Effector memory CD4-positive, alpha-beta T cell (primary cell): ENCODE measurements at places on chromosomes 11 and 22.

DNA sequence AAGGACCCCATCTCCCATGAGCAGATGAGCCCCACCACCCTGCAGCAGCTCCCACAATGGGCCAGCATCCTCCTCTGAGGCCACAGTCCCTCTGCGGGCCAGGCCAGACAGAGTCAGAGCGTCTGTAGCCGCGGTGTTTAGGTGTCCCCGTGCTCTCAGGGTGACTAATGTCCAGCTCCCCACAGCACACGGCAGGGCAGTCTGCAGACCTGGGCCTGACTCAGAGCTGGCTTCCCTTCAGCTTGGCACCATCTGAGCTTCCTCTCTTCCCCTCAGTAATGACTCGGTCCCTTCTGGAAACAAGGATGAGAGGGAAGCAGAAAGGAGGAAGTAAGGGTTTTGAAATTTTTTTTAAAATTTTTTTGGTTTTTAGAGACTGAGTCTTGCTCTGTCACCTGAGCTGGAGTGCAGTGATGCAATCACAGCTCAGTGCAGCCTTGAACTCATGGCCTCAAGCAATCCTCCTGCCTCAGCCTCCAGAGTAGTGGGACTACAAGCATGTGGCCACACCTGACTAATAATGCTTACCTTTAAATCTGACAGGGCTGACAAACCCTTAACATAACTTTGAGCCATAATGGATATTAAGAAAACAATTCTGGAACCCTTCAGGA is 28.5 kb downstream of the LRRC74B start:
- no peaks in the 10 kb centered on the region for H3K36me3 ChIP-seq
- no peak overlapping the region for H3K27ac ChIP-seq
- DNase-seq = no peak
- no peaks in the 10 kb centered on the region for H3K27me3 ChIP-seq

DNA sequence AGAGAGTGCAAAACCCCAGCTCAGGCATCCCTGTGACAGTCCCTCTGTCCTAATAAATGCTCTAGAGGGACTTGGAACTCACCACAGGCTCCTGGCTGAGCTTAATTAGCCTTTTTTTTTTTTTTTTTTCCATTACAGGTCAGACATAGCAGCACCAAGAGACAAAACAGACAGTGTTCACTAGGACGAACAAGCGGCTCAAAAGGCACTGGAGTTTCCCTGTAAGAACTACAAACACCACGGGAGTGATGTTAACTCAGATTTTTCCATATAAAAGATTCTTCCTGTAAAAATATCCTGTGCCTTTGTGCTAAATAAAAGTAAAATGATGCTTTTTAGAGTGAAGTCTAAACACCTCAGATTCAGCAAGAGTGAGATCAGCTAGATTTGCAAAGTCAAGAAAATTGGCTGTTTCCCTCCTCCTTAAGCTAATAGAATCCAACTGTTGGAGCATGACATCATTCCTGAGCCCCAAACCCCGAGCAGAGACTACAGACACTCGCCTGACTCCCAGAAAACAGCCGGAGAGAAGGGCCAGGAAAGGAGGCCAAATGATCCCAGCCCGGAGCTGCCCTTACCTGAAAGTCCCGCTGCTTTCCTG is 101.0 kb upstream of the AKIP1 start:
- no peaks in the 10 kb centered on the region for H3K36me3 ChIP-seq
- no peak for DNase-seq
- no peaks in the 10 kb centered on the region for H3K27me3 ChIP-seq
- no peak overlapping the region for H3K27ac ChIP-seq
- H3K4me3 ChIP-seq = no peak overlapping the region
- H3K4me1 ChIP-seq = no peaks in the 10 kb centered on the region

GRCh38 chr11:27722953-27723344 is 22.7 kb upstream of the BDNF start:
- no peak for DNase-seq
- no peaks in the 10 kb centered on the region for H3K36me3 ChIP-seq
- H3K27me3 ChIP-seq = peaks cover 23% of the 10 kb centered on the region
- H3K4me3 ChIP-seq = no peak overlapping the region
- H3K4me1 ChIP-seq = no peaks in the 10 kb centered on the region

DNA sequence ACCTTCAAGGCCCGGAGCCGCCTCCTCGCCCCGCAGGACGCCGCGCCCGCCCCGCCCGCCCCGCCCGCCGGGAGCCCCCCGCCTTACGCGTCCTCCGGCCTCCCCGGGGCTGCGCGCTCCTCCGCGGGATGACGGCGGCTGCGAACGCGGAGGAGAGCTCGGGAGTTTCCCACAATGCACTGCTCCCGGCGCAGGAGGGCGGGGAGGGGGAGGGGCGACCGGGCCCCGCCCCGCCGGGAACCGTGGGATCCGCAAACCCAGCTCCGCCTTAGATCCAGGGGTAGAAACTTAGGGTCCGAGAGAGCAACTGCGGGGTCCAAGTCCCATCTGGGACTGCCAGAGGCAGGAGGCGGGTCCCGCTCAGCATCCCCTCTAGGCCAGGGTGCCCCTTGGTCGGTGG is at the start of gene CEND1:
TSS of gene CEND1 (minus strand) at position 148 of the 400 bp plus-strand sequence. CDS start 1,514 bp downstream, outside the sequence.
- H3K36me3 ChIP-seq = peaks cover 27% of the 10 kb centered on the region
- no peak within 1 kb of the TSS for H3K4me3 ChIP-seq
- DNase-seq = no peak
- peaks cover 11% of the 10 kb centered on the region for H3K4me1 ChIP-seq
- no peak within 1 kb of the TSS for H3K27ac ChIP-seq

DNA sequence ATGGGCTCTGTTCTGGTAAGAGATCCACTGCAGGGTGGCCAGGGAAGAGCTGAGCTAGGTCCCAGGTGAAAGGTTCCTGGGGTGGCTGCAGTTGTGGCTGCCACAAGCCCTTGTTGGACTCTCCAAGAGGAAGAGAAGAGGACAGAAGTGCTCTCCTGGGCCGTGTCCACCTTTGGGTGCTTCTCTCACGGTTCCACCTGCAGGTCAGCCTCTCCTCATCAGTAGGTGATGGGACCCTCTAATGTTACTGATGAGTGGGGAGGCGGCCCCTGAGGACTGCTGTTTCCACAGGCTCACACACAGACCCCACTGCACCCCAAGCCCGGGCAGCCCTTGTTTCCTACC is 804.9 kb downstream of the BRD1 start:
- no peak overlapping the region for H3K4me3 ChIP-seq
- no peak overlapping the region for H3K27ac ChIP-seq
- H3K36me3 ChIP-seq = no peaks in the 10 kb centered on the region

DNA sequence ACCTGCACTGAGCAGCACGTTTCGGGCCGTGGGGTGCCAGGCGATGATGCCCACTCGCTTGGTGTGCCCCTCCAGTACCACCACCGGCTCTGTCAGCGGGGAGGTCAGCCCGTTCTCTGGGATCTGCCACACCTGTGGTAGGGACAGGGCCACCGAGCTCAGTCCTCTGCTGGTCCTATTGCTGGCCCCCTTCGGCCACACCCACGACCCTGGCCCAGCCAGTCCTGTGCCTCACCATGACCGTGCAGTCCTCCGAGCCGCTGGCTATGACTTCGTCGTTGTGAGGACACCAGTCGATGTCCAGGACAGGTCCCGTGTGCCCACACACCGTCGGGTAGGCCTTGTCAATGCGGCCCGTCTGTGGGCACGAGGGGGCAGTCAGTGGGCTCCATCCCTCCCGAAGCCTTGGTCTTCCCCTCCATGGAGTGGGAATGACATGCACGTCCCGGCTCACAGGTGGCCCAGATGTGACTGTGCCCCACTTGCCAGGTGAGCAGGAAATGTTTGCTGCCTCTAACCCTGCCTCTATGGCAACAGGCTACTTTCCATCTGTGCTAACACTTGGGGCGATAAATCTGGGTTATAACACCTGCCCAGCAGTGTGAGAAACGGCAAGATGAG is 1.4 kb downstream of the CORO1B start:
- H3K27ac ChIP-seq = peak overlapping the region; percentile 93
- H3K4me3 ChIP-seq = no peak overlapping the region
- H3K36me3 ChIP-seq = no peaks in the 10 kb centered on the region
- peaks cover 60% of the 10 kb centered on the region for H3K4me1 ChIP-seq

DNA sequence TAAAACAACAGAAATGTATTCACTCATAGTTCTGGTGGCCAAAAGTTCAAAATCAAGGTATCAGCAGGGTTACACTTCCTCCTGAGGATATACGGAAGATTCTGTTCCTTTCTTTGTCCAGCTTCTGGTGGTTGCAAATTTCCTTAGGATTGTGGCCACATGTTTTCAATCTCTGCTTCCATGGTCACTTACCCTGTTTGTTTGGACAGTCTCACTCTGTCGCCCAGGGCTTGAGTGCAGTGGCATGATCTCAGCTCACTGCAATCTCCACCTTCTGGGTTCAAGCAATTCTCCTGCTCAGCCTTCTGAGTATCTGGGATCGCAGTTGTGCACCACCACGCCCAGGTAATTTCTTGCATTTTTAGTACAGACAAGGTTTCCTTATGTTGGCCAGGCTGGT is 534.3 kb downstream of the KCNA4 start:
- no peak overlapping the region for H3K27ac ChIP-seq
- no peak overlapping the region for H3K4me3 ChIP-seq
- no peaks in the 10 kb centered on the region for H3K4me1 ChIP-seq
- no peak for DNase-seq
- no peaks in the 10 kb centered on the region for H3K36me3 ChIP-seq
- no peaks in the 10 kb centered on the region for H3K27me3 ChIP-seq

GRCh38 chr11:68014157-68014946 is 4.2 kb downstream of the ALDH3B1 start:
- no peak overlapping the region for H3K4me3 ChIP-seq
- no peak for DNase-seq
- H3K36me3 ChIP-seq = no peaks in the 10 kb centered on the region
- H3K27ac ChIP-seq = no peak overlapping the region
- H3K27me3 ChIP-seq = no peaks in the 10 kb centered on the region
- H3K4me1 ChIP-seq = no peaks in the 10 kb centered on the region

GRCh38 chr11:44780940-44781631 is 54.3 kb downstream of the TSPAN18 start:
- no peak overlapping the region for H3K27ac ChIP-seq
- DNase-seq = no peak
- H3K36me3 ChIP-seq = no peaks in the 10 kb centered on the region
- no peak overlapping the region for H3K4me3 ChIP-seq
- H3K4me1 ChIP-seq = peaks cover 5% of the 10 kb centered on the region

DNA sequence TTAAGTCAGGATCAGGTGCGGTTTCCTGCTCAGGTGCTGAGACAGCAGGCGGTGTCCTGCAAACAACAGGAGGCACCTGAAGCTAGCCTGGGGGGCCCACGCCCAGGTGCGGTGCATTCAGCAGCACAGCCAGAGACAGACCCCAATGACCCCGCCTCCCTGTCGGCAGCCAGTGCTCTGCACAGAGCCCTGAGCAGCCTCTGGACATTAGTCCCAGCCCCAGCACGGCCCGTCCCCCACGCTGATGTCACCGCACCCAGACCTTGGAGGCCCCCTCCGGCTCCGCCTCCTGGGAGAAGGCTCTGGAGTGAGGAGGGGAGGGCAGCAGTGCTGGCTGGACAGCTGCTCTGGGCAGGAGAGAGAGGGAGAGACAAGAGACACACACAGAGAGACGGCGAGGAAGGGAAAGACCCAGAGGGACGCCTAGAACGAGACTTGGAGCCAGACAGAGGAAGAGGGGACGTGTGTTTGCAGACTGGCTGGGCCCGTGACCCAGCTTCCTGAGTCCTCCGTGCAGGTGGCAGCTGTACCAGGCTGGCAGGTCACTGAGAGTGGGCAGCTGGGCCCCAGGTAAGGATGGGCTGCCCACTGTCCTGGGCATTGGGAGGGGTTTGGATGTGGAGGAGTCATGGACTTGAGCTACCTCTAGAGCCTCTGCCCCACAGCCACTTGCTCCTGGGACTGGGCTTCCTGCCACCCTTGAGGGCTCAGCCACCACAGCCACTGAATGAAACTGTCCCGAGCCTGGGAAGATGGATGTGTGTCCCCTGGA is at the start of gene MYO7A:
TSS of gene MYO7A (plus strand) at position 327 of the 772 bp plus-strand sequence. CDS start 2,389 bp downstream, outside the sequence.
- H3K27me3 ChIP-seq = no peaks in the 10 kb centered on the region
- no peak for DNase-seq
- no peaks in the 10 kb centered on the region for H3K36me3 ChIP-seq
- H3K27ac ChIP-seq = no peak within 1 kb of the TSS
- peak within 1 kb of the TSS; percentile 38 for H3K4me3 ChIP-seq

- DNase-seq = peak; percentile 69
- peak overlapping the region; percentile 13 for H3K4me3 ChIP-seq
- no peaks in the 10 kb centered on the region for H3K27me3 ChIP-seq
- H3K4me1 ChIP-seq = peaks cover 35% of the 10 kb centered on the region
- H3K36me3 ChIP-seq = peaks cover 50% of the 10 kb centered on the region
These were observed 22.2 kb upstream of the NAP1L4 start for GRCh38 chr11:3014057-3014938.

GRCh38 chr11:101835506-101836063 is 79.2 kb upstream of the CEP126 start:
- no peaks in the 10 kb centered on the region for H3K27me3 ChIP-seq
- H3K36me3 ChIP-seq = no peaks in the 10 kb centered on the region
- H3K4me1 ChIP-seq = no peaks in the 10 kb centered on the region
- no peak for DNase-seq
- no peak overlapping the region for H3K27ac ChIP-seq

- DNase-seq = no peak
- no peaks in the 10 kb centered on the region for H3K36me3 ChIP-seq
- H3K4me3 ChIP-seq = no peak overlapping the region
- no peaks in the 10 kb centered on the region for H3K4me1 ChIP-seq
- H3K27me3 ChIP-seq = no peaks in the 10 kb centered on the region
- no peak overlapping the region for H3K27ac ChIP-seq
These were observed 1289.6 kb downstream of the TBC1D22A start for GRCh38 chr22:48051796-48052620.

DNA sequence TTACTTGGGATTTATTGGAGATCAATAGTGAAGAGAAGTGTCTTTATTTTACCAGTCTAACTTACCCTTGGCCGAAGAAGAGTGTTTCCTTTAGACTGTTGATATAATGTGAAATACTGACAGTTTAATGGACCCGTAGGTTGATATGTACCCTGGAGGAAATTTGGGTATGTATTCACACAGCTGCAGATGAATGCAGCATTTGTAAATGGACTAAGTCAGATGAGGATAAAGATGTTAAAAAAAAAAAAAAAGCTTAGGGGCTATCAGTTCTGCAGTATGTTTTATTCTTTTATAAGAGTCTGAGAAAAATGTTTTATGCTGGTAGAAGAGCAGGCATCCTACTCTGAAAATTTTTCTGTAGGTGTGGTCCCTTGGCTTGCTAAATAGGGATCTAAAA is 2.7 kb downstream of the REXO2 start:
- no peak overlapping the region for H3K27ac ChIP-seq
- H3K4me1 ChIP-seq = peaks cover 12% of the 10 kb centered on the region
- H3K27me3 ChIP-seq = no peaks in the 10 kb centered on the region

- no peak overlapping the region for H3K27ac ChIP-seq
- H3K4me3 ChIP-seq = no peak overlapping the region
- H3K27me3 ChIP-seq = no peaks in the 10 kb centered on the region
- no peaks in the 10 kb centered on the region for H3K36me3 ChIP-seq
These were observed 16.0 kb downstream of the USH1C start for GRCh38 chr11:17528181-17528691.

- H3K27me3 ChIP-seq = no peaks in the 10 kb centered on the region
- no peak for DNase-seq
- peaks cover 13% of the 10 kb centered on the region for H3K4me1 ChIP-seq
- peaks cover 31% of the 10 kb centered on the region for H3K36me3 ChIP-seq
These were observed 1.3 kb downstream of the TUG1 start for GRCh38 chr22:30970356-30970746.

- H3K27me3 ChIP-seq = no peaks in the 10 kb centered on the region
- no peak overlapping the region for H3K4me3 ChIP-seq
- H3K36me3 ChIP-seq = peaks cover 64% of the 10 kb centered on the region
- no peak overlapping the region for H3K27ac ChIP-seq
- H3K4me1 ChIP-seq = no peaks in the 10 kb centered on the region
These were observed 12.2 kb downstream of the FBXO7 start for GRCh38 chr22:32486656-32487390.

- no peak overlapping the region for H3K4me3 ChIP-seq
- H3K27ac ChIP-seq = no peak overlapping the region
- peaks cover 15% of the 10 kb centered on the region for H3K4me1 ChIP-seq
- peaks cover 79% of the 10 kb centered on the region for H3K36me3 ChIP-seq
These were observed 36.8 kb downstream of the SGSM3 start for GRCh38 chr22:40407021-40407761.
